Thoracic aorta endothelial cell (primary cell): ENCODE measurements at places on chromosomes 4 and X. TPM values are rescaled to one million over a fixed set of nuclear protein-coding genes. Genes with fewer than 3 reads are reported as not detected.

CWH43 gene
- not detected in 2 replicates for total RNA-seq

SLITRK2 gene
- not detected in 2 replicates for total RNA-seq

TKTL2 gene
- total RNA-seq, result not detected in 2 replicates

TMSB15A gene
- total RNA-seq, result 5.9 and 6.0 TPM in 2 replicates

ZCCHC18 gene
- 1.7 and 2.3 TPM in 2 replicates for total RNA-seq

ANXA10 gene
- not detected in 2 replicates for total RNA-seq

TMPRSS11D gene
- total RNA-seq, result not detected in 2 replicates

UGT2B7 gene
- not detected in 2 replicates for total RNA-seq

DMRTC1 gene
- total RNA-seq, result not detected in 2 replicates

SH2D1A gene
- total RNA-seq, result not detected in 2 replicates

FABP2 gene
- not detected in 2 replicates for total RNA-seq

FAM9C gene
- 0.50 TPM in 1 of 2 replicates, not detected in the other for total RNA-seq

TRIM60 gene
- total RNA-seq, result not detected in 2 replicates

AMOT gene
- 4.1 and 4.3 TPM in 2 replicates for total RNA-seq

FOXP3 gene
- not detected in 2 replicates for total RNA-seq

PPP1R3F gene
- 0.93 and 1.9 TPM in 2 replicates for total RNA-seq

PHOX2B gene
- total RNA-seq, result not detected in 2 replicates
